ENCODE measurements at places on chromosomes 6 and 20.

- no peak for DNase-seq
Measured at GRCh38 chr20:53335555-53335954, 258.1 kb downstream of the ZNF217 start.

GRCh38 chr20:1533059-1533458, 24.4 kb downstream of the SIRPD start:
- no peak for DNase-seq

DNA sequence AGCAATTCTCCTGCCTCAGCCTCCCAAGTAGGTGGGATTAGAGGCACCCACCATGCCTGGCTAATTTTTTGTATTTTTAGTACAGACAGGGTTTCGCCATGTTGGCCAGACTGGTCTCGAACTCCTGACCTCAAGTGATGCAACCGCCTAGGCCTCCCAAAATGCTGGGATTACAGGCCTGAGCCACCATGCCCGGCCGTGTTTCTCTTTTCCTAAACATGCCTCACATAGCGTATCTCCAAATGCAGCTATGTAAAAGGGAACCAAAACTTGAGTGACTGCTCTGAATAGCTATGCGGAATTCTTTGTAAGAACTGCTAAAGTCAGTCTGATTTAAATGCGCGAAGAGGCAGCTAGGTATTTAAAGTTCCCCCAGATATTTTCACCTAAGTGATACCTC, 20.5 kb downstream of the BPIFA2 start:
- no peak for DNase-seq

DNA sequence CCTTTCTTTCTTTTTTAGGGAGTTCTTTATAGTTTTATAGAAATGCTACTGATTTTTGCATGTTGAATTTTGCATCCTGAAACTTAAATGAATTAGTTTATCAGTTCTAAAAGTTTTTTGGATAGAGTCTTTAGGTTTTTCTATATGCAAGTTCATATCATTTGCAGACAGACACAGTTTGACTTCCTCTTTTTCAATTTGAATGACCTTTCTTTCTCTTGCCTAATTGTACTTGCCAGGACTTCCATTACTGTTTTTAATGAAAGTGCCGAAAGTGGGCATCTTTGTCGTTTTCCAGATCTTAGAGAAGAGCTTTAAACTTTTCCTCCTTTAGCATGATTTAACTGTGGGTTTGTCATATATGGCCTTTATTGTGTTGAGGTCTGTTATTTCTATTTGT, 21.1 kb upstream of the EDN1 start:
- DNase-seq: no peak

GRCh38 chr6:35742842-35743241, 6.0 kb downstream of the ARMC12 start:
- DNase-seq: no peak

- no peak for DNase-seq
Measured at GRCh38 chr20:3326779-3327521, 80.5 kb downstream of the DNAAF9 start.

DNA sequence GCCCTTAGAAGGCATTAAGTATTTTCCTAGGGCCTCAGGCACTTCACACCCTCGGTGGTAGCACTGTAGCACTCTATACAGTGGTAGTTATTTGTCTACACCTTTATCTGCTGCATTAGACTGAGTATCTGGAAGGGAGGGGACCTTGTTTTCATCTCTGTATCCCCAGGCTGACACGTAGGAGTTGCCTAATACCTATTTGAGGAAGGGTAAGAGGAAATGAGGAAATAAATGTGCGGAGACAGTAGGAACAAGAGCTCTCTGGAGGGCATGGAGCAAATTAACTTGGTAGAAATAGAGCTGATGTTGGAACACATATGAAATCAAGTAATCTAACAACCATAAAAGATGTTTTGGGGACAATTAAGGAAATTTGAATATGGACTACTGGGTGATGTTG, 3.9 kb downstream of the CNPY3 start:
- DNase-seq: no peak

DNA sequence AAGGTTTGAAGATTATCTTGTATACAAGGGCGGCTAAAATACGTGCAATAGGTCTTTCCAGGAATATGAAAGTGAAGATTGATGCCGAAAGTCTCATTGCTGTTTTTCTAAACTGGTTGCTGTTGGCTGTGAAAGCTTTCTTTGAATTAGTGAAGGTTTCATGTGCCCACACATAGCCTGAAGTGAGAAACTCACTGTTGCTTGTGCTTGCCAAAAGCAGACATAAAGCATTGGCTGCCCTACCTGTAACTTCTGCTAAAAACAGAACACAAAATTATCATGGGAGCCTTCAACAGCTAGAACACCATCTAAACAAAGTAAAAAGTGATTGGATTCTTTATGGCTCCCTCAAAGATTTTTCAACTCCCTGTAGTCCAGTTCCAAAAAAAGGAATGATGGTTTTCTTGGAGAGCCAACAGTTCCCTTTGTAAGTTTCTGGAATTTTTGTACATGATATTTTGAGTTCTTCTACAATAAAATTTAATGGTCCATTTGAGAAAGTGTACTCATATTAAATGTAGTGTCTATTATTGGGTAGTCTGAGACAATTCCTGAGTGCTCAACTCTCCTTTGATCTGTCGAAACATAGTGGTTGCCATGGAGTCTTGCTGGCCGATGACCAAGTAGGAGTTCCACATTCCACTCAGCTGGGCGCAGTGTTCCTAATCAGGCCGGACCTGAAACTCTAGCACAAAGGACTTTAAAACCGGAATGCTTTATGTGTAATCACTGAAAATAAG, 68.5 kb downstream of the PLEKHG1 start:
- no peak for DNase-seq

- DNase-seq: no peak
Measured at GRCh38 chr6:91788501-91788900, 1201.6 kb upstream of the MAP3K7 start.

DNA sequence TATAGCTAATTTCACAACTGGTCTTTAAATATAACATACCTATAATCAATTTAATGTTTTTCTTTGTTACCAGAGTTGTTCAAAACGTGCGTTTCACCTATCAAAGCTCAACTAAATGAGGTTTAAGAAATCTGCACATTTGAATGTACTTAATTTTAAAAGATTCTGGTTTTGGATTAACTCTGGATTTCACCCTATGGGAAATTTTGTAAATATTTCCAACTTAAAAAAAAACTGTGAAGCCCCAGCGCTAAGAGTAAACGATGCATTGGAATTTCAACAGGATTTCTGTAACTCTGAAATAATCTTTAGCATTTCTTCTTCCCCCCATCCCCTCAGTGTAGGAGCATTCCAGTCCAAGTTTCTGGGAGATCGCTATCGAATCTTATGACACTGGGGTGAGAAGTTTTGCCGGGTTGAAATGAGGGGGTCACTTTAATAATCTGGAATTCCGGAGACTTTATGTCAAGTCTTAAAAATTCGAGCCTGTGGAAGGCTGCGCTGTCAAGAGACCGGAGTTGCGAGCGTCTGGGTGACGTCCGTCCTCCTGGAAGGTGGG, 643 bp upstream of the MAP3K4 start:
- DNase-seq: no peak

DNA sequence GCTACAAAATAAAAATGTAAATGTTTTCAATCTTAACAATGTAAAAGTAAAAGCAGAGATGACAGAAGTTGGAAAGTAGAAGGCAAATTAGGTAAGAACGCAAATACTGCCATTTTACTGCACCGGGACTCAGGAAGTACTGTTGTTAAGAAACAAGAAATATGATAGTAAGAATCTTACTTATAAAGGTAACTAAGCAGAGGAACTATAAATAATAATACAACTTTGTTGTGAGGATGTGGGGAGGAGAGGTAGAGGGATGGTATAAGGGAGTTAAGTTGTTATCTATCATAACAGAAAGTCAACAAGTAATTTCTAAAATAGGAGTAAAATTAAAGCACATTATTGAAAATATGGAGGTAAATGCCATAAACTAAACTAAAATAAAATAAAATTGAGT, 104.3 kb upstream of the MRPS10 start:
- DNase-seq: no peak

DNA sequence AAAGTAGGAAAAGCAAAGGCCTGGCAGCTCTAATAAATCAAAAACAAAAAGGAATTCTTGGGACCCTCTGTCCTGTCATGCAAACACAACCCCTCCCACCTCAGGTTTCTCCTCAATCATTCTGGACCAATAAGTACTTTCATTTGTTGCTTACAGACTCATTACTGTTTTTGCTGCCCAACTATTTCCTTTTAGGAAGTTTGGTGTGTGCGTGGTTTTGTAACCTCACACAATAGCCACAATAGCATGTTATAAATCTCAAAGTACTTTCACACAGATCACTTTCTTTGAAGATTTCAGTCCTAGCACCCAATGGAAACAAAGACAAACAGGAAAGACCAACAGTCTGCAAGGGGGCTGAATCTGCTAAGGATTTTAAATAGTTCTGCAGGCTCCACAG, 4.5 kb downstream of the MRPL14 start:
- DNase-seq: no peak

DNA sequence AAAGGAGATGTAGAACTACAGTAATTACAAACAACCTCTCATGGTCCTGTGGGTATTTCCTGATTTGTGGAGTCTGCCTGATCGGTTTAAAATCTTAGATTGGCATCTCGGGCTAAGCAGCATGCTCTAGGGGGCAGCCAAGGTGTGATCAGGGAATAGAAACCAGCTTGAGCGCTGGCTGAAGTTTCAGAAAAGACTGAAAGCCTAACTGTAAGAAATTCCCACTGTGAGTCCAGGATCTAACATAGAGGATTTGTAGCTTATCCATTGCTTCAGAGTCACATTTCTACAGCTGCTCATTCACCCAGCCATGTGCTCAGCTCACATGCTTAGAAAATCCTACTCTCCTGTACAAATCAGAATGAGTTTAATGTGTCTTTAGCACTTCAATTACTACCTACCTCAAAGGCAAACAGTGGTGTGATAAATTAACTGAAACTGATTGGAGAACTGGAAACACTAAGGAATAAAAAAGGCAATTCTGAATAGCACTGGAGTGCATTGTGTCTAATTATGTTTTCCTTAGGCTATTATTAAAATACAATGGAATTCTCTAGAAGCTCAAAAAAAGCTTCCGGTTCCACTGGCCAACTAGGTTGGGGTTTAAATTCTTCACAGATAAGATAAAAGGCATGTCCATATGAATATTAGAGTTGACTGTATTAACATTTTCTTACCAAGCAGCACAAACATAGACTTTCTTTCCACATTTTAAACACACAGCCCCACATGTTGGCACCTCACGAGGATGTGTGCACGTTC, 73.8 kb upstream of the MPC1 start:
- DNase-seq: no peak

DNA sequence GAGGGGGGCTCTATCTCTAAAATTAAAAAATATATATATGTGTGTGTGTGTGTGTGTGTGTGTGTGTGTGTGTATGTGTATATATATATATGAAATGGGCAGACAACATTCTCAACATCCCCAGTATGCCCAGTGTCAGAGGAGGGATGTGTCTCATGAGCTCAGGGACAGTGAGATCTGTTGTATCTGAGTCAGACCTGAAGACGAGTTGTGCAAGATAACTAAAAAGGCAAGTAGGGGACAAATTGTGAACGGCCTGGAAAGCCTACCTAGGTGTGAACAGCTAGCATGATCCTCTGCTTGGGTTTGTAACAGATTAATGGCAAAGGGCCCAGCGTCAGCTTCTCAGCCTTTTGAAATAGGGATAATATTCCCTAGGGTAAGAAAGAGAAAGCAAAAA, 124.3 kb downstream of the FAXC start:
- DNase-seq: no peak

DNA sequence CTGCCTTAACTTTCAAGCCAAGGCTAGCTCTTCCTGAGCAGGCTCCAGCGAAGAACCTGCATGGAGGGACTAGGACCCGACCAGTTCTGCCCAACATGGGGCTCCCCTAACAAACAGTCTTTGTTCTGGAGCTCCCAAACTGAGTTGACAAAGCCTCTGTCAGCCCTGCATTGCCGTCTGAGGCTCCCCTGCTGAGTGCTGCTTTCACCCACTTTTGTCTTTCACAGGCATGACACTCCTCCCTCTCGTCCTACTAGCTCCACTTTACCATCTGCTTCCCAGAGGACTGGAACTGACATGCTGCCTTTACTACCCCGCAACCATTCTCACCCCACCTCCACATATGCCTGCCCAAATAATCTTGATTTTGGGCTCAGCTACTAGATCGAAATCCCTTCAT, 45.1 kb upstream of the B4GALT5 start:
- DNase-seq: no peak

GRCh38 chr20:47674686-47675085, 110.6 kb downstream of the SULF2 start:
- DNase-seq: no peak

DNA sequence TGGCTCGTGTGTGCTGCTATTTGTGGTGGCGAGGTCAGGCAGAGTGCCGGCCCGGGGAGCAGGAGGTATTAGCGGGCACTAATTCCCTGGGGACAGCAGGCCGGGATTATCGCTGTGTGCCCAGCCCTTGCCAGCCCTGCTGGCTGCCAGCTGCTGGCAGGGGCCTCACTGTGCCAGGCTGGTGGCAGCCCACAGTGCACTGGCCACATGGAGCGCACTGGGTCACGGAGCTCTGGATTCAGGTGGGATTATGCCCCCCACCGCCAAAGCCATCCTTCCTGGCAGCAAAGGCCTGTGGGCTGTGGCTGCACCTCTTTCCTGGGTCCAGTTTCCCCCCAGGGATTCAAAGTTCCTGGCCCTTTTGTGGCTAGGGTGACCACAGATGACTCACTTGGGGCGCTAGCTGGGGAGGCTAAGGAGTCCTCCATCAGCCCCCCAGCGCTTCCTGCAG, 59.7 kb downstream of the YTHDF1 start:
- DNase-seq: no peak

DNA sequence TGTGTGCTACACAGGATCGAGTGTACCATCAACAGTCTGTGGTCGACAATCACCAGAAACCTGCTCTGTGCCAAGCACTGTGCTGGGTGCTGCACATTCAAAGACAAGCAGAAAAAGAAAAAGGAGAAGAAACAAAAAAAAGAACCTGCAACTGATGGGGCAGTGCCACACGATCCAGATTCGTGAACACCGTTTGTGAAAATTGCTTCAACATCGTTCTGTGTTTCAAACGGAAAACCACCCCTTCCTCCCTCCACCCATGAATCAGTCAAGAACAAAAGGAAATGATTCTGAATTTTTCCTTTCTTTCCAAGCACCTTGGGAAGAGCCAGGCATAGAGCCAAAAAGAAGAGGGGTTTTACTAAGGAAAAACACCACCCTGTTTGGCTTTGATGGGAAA, 129.2 kb upstream of the ARID1B start:
- no peak for DNase-seq

Measured in hypothalamus (tissue), 51 donors.